ENCODE measurements at places on chromosomes 5 and 9. TPM values are rescaled to one million over a fixed set of nuclear protein-coding genes. Genes with fewer than 3 reads are reported as not detected.

The IGFBPL1 gene
- total RNA-seq = not detected

The PRLR gene
- not detected for total RNA-seq

The DOLK gene
- 17.6 TPM for total RNA-seq

The RFX3 gene
- 1.1 TPM for total RNA-seq

The IL33 gene
- total RNA-seq = 1.2 TPM

The OR1Q1 gene
- total RNA-seq = not detected

The SLC34A3 gene
- not detected for total RNA-seq

The PCDHA5 gene
- not detected for total RNA-seq

The FOXD4 gene
- 0.65 TPM for total RNA-seq

The BSPRY gene
- not detected for total RNA-seq

The MAST4 gene
- total RNA-seq = 36.8 TPM

The BTNL3 gene
- not detected for total RNA-seq

The SOX30 gene
- total RNA-seq = not detected

The CARD19 gene
- 76.0 TPM for total RNA-seq

The ALDH1A1 gene
- not detected for total RNA-seq

The CSF1R gene
- under 0.01 TPM for total RNA-seq

The GABRA6 gene
- total RNA-seq = not detected

The TRAF1 gene
- 0.38 TPM for total RNA-seq

The DMXL1 gene
- 18.9 TPM for total RNA-seq

Data from hair follicular keratinocyte (primary cell).